T-helper 2 cell treated with Interferon-gamma antibody and Interleukin-4, amounts not matched to agents 5 μg/mL and 100 μg/mL, for 36 hours (primary cell): ENCODE measurements at places on chromosomes 5 and 9.

DNA sequence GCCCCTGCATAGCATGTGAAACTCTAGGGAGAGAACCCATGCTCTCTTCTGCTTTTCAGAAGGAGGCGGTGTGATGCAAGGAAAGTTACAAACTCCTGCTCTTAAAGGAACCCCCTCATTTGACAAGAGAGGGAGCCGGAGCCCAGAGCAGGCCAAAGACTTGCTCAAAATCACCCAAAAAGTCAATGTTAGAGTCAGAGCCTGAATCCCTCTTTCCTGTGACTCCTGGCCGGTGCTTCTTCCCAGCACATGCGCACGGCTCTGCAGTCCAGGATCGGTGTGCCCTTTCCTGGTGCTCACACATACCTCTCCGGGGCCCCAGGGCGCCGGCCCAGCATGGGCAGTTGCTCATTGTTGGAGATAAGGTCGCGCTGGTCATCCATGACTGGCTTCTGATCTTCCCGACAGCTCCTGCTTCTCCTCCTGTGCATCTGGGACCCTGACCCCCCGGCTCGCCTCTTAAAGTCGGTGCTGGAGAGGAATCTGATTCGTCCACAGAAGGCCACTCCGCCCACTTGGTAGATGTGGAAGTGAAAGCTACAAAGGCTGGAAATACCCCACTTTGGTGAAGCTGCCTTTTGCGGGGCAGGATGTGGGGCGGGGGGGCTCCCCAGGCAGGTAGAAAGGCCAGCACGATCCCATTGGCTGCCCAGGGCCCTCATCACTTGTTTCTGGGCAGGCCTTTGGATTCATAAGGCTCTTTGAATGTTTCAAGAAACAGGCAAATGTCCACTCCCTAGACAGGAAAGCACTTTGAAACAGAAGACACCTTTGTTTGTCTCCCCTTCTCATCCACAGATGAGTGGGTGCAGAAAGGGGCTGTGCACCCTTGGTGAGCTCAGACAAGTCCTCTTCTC lies at the start of gene CD74:
Gene CD74, minus strand, starts transcription at position 592 of the 857 bp plus-strand sequence. Its CDS starts 161 bp downstream, at position 431.
- peak; percentile 91 for DNase-seq

DNA sequence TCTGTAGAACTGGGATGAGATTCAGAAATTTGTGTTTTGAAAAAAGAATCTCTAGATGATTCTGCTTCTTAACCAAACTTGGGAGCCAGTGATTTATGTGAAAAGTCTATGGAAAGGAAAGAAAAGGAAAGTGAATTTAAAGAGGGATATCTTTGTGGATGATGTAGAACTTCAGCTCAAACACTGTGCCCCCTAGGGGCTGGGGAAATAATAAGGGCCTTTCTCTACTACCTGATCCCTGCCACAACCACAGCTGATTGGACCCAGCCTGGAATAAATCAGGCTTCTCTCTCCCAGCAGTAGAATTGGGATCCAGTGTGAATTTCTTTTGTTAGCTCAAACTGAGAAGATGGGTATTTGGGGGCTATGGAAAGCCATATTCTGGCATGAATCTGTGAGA lies 155.0 kb downstream of the PRELID2 start:
- no peak for DNase-seq

DNA sequence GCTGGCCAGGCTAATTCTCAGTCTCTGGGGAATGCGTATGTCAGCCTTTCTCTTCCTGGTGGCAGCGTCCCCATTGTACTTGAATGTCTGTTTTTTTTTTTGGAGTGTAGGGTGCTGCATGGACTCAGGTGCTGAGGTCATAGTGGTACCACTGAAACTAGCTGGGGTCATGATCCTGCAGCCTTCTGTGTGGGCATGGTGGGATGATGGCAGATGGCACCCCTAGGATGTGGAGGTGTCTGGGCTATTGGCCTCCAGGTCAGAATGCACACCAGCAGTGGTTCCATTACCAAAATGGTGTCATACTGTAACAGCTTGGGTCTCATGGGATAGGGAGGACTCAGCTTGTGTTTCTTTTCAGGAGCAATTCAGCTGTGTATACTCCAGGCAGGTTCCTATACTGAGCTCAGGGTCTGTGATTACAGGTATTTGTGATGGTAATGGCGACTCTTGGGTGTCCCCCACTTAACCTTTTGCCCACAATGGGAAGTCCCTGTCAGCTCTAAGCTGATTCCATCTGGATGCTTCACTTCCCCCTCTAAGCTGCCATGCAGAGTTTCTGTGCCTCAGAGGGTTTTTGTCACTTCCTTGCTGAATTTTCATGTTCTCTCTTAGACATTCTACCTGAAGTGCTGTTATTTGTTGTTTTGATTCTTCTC lies 17.9 kb downstream of the HSD17B4 start:
- DNase-seq, result no peak

- no peak for DNase-seq
Observed at GRCh38 chr5:80172067-80172695, 83.7 kb downstream of the SERINC5 start.

- DNase-seq, result no peak
Observed at GRCh38 chr5:164433106-164433870, 927.9 kb downstream of the MAT2B start.
